Renal pelvis (tissue), 12 donors: ENCODE measurements at places on chromosomes 2 and 18. TPM values are rescaled to one million over a fixed set of nuclear protein-coding genes. Genes with fewer than 3 reads are reported as not detected.

HOXD4 gene
- polyA plus RNA-seq = 53.4 TPM

PMAIP1 gene
- polyA plus RNA-seq = 3.5 TPM

LYG2 gene
- polyA plus RNA-seq = 0.17 TPM

SOX11 gene
- polyA plus RNA-seq = 17.3 TPM

GRCh38 chr18:49178321-49178720, 227.6 kb upstream of the SMAD7 start:
- DNase-seq = no peak

DNA sequence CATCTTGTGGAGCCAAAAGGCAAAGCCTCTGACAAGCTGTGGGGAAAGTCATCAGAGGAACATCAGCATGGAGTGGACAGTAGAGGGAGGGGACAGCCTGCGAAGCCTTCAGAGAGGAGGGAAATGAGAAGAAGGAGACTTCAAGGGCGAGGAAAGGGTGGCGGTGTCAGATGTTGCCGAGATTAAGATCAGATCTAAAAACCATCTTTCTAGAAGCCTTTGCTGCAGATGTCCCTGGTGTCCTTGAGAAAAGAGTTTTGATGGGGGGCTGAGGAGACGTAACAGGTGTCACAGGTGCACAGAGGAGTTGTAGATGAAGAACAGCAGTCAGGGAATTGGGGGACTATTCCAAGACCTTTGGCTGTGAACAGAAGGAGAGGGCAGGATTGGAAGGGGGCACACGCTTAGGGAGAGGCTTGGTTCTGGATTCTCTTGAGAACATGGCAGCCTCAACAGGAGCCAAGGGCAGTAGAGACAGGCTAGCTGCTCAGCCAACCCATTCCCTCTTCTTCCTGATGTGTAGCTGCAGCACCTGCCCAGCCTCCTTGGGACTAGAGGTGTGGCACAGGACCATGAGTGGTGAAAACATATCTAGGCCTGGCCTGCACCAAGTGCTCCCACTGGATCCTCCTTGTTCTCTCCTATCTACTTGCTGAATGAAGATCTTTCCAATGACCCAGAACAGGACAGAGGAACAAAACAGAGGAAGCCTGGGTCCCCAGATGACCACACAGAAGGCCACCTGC, 22.7 kb upstream of the NCL start:
- DNase-seq = no peak

DNA sequence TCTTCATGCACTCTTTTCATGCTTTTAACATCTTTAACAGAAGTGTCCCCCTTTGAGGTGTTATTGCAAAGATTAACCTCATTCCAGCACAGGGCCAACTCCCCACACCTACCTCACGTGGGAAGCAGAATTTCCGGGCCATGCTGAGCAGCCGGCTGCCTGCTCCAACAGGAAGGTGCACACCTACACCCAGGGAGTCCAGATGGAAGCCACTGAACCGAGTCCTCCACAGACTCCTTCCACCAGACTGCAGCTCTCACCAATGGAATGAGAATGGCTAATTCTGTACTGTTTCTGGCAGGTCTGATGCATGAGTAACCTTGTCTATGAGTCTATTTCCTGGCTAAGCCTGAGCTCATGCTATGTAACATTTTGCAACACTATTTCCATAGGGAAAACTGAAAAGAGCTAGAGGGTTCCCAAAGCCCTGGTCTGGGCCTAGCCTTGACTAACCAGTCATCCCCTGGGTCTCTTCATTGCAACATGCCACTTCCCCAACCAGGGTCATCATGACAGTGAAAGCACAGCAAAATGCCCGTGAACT, 11.0 kb downstream of the ERFE start:
- DNase-seq = no peak

DNA sequence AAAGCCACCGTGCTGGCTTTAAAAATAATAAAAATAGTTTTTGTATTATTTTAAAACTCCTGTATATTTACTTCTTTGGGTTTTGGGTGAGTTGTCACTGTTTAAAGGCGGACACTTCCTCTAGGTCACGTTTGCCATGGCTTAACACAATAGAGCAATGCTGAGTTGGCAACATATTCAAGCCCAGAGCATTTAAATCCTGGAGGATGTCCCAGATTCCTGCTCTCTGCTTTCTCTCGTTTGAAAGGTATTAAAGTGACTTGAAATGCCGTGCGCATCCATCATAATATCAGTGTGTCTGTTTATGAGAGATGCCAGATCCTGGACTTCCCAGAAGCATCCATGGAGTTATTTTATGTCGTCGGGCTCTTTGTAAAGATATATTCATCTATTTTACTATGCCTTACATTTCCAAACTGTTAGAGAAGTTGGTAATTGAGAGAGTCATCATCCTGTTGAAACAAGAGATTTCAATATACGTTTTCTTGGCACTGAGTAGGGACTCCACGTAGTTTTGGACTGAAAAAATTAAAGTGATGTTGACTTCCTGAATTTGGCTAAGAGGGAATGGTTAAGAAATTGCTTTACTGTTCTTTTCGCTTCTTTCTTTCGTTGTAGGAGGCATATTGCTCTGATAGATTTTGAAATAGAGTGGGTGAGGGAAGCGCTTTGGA, 150.6 kb downstream of the ZNF236 start:
- no peak for DNase-seq

GRCh38 chr2:233037078-233037477, 4.6 kb downstream of the NEU2 start:
- DNase-seq = no peak

GRCh38 chr2:218422403-218423086, 3.6 kb downstream of the VIL1 start:
- DNase-seq = no peak
